ENCODE measurements at places on chromosomes 4 and X.

GRCh38 chrX:20267931-20268701, 1.4 kb upstream of the RPS6KA3 start:
- no peak for DNase-seq

- DNase-seq: no peak
These were observed 5.7 kb upstream of the RNF4 start for GRCh38 chr4:2462992-2463762.

GRCh38 chr4:156754832-156755570, 216.6 kb downstream of the PDGFC start:
- DNase-seq: no peak

GRCh38 chr4:56704089-56704871, 23.2 kb upstream of the HOPX start:
- DNase-seq: no peak

DNA sequence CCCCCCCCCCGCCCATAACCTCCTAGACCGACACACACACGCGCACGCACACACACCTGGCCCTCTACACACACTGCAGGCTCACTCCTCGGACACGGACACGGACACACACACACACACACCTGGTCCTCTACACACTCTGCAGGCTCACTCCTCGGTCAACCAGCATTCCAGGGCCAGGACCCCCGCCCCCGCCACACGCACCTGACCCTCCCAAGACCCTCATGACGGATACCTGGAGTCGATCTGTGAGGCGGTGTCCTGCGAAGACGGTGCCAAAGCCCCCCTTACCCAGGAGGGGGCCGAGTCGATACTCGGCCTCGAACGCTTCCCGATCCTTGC, 552 bp downstream of the PIM2 start:
- no peak for DNase-seq

- no peak for DNase-seq
These were observed 40.4 kb upstream of the INTS6L start for GRCh38 chrX:135480076-135480475.

GRCh38 chr4:183393446-183393845, 51.0 kb upstream of the CDKN2AIP start:
- DNase-seq: no peak

DNA sequence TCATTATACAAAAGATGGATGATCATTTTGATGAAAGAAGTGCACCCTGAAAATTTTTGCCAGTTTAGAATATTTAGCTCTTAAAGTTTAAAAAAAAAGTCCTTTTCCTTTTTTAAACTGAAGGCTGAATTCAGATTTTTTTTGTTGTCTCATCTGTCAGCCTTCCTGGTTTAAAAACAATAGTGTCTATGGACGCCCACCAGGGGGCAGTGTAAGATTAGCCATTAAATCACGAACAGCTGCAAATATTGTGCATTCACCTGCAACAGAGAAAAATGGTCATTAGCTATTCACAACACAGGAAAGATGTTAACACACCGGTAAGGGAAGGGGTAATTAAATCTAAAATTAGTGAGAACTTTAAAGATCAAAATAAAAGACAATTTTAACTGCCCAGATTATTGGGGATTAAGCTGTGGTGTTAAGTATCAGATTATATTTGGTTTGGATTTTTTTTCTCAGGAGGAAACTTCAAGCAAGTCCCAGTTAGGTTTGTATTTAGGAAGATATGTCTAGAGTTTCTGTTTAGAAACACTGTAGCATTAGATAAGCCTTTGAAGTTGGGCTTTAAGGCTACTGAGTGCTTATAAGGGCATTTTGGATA, 4.4 kb upstream of the CXorf38 start:
- peak; percentile 46 for DNase-seq

DNA sequence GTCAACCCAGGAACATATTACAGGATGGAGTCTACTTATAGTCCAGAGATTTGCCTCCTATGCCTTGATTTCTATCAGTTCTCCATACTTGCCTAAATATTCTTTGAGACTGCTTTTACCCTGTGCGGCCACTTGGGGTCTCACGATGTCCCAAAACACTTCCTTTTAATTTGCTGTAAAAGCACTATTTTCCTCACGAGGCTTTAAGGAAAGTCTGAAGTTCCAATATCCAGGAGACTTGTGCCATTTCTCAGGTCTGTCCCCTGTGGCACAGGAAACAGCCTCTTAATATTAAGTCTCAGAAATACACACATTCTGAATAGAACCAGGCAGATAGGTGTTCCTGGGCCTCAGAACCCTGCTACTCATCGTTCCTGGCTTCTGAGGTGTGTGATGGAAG, 142.9 kb downstream of the TMEM164 start:
- DNase-seq: peak; percentile 24

DNA sequence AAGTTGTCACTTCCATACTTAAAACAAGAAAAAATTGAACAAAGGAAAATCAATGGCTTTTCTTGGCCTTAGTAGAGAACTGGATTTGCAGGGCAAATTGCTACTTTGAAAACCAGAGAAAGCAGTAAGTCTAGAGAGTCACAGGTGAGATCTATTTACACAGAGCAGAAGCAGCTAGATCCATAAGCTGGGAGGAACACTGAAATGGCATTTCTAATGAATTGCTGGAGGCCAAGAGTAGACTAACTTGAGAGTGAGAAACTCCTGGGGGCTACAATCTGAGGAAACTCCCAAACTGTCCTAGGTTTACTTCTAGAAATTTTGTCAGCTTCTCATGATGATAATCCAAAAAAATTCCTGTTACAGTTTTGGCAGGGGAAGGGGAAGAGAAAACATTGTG, 133.3 kb downstream of the SPCS3 start:
- no peak for DNase-seq

DNA sequence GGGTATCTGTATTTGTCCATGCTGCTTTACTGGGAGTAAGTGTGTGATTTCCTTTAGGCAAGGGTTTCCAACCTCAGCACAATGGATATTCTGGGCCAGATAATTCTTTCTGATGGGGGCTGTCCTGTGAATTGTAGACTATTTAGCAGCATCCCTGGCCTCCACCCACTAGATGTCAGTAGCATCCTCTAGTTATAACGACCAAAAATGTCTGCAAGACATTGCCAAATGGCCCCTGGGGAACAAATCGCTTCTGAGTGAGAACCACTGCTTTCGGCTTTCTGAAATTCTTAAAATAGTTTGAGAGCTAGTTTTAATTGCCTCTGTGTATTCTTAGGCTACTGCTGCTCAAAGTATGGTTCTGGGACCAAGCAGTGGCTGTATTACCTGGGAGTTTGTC, 81.2 kb upstream of the GPM6B start:
- peak; percentile 4 for DNase-seq

DNA sequence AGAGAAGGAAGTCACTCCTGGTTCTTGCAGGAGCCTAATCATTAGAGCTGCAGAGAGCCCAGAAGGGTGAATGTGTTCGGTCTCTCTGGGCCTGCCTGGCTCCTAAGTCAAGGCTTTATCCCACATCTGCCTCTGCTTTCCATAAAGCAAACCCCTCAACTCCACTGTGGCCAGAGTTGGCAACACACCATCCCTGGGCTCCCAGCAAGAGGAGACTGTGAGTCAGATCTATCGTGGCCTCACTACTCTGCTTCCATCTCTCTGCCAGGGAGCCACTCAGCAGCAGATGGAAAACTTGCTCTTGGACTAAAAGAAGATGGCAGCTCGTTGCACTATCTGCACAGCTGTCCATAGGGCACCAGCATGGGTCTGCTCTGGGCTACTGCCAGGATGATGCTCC, 348.2 kb downstream of the FBXW7 start:
- no peak for DNase-seq

DNA sequence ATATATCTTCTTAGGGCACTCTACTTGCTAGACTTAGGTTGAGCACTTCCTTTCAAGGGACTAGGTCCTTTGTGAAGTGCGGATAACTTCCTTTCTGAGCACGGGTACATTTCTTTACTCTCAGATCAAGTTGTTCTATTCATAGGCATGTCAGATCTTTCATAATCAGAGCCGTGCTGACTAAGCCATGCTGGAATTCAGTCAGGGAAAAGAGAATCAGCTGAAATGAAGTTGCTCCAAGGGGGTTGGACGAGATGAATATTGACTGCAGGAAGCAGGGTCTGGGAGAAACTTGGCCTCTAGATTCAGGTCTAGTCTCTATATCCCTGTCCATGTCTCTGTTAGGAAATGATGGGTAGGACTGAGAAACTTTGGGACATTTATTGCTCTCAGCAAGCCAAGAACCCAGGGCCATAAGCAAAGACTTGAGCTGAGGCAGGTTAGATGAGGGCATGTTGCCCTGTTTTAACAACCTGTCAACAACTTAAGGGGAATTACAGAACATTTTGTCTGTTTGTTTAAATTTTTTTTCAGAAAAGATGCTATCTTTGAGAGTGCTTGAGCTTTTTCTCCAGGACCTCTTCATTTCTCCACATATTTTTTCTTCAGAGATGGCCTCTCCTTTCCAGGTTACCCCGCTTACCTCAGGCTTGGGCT, 28.3 kb downstream of the AREG start:
- peak; percentile 48 for DNase-seq

DNA sequence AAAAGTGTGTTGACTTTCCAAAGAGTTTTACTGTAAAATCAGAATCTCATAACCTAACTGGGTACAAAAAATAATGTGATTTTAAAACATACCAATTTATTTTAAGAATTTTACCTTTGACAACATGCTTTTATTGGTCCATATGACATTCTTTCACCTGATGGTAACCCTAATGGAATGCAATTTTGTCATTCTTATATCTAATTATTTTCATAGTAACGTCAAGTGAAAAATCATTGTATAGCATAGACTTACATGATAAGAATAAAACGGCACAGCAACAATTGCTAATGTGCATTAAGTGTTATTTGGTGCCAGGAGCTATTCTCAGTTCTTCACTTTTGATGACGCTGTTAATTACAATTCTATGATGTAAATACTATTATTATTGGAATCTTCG, 13.6 kb downstream of the UNC5C start:
- DNase-seq: no peak

DNA sequence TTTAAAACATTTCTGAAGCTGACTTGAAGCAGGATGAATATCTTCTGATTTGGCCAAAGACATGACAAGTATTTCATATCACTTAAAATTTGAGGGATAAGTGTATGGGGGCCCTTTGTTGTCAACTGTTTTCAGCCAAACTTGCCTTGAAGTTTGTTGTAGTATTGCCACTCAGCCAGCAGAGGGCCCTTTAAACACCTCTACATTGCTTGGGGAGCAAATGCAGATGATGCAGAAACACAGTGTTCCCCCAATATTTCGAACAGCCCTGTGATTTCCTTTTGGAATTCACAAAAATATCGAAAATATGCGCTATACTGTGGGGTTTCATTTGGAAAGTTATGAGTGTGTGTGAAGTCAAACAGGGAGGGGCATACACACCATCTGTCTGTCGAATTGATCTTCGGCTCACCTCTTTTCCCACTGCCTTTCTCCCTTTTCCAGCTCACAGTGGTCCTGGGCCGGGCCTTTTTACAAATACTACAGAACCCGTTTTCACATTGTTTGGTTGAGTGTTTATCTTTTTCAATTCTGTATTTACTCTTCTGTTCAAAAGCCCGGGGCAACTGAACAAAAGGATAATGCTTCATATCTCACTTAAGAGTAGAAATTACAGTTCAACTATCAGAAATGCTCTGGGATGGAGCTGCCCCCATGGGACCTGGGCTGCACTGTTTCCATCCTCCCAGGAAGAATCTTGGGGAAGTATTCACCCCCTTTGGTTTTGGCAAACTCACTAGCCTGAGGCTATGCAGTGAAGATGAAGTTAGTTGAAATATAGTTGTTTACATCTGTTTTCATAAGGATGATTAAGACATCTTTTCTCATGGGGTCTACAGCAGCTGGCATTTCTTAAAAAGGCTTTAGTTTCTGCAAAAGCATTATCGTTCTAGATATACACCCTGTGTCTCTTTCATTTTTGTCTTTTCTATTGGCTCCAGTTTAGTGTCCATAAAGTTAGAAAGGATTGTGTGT, 137.6 kb downstream of the EGF start:
- peak; percentile 36 for DNase-seq

DNA sequence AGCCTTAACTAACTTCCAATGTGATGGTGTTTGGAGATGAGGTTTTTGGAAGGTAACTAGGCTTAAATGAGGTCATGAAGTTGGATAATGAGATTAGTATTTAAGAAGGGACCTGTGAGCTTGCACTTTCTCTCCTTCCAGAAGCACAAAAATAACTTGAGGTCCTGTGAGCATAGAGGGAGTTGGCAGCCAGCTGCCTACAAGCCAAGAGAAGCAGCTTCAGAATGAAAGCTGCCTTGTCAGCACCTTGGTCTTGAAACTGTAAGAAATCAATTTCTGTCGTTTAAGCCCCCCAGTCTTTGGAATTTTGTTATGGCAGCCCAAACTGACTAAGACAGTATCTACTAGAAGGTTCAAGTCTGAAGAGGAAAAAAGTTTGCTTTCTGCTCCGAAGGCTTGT, 280.2 kb upstream of the GALNTL6 start:
- DNase-seq: no peak

DNA sequence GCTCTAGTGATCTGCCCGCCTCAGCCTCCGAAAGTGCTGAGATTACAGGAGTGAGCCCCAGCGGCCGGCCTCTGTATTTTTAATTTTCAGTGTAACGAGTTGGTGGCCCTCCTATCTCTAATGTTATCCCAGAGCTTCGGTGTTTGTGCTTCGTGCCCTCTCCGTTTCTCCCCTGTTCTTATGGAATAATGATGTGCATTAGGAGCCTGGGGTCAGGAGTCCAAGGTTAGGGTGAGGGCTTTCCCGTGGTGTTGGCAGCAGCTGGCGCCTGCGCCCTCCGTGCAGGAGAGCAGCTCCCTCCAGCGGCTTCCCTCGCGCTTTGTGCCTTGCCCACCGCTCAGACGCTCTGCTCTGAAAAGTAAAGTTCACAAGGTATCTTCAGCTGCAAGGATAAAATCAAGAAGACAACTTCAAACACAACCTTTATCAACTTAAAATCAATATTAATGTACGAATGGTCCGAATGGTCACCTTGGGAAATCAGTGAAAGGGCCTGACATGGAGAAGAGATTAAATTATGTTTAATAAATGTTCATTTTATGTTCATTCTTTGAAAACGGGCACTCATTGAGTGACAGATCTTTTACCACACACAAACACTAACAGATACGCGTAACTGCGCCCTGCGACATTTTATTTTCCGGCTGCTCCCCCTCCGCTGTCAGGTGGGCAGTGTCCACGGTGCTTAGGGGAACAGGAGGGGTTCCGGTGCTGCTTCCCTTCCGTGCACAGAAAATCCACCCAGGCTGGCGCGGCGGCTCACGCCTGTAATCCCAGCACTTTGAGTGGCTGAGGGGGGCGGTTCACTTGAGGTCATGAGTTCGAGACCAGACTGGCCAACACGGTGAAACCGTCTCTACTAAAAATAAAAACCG, 62.4 kb downstream of the TRAPPC11 start:
- no peak for DNase-seq

GRCh38 chrX:113726466-113726865, 857.4 kb upstream of the HTR2C start:
- DNase-seq: no peak

DNA sequence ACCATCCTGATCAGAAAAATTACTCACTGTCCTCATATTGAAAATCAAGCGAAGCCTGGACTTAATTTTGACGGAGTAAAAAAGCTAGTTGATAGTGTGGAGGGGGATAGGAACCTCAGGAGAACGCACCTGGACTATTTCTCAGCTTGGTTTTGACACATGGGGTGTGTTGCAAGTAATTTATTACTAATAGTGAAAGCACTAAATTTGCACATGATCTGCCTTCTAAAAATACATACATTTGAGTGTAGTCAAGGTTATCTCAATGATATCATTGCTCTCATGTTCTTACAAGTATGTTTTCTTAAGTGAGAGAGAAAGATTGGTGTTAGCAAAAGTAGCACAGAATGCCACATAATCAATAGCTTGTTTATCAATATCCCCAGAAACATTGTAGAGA, 29.5 kb downstream of the LRIT3 start:
- DNase-seq: no peak

All from ACHN (cell line).